Kidney epithelial cell (primary cell): ENCODE measurements at places on chromosomes 1 and 21.

DNA sequence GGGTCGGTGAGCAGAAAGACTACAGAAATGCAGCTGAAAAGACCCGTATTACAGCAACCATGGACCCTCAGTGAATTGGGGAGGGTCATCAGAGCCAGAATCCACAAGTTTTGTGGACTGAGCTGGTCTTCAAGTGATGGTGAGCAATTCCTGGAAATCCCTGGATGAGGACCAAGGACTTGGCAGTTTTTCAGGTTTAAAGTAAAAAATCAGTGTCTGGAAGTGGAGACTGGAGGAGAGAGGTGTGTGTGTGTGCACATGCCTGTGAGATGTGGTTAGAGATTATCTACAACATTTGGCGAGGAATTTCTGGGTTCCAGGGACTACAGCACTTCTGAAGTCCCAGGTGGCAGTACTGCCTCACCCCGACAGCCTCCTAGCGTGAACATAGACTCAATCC, 56.4 kb downstream of the KIRREL1 start:
- no peak for DNase-seq

DNA sequence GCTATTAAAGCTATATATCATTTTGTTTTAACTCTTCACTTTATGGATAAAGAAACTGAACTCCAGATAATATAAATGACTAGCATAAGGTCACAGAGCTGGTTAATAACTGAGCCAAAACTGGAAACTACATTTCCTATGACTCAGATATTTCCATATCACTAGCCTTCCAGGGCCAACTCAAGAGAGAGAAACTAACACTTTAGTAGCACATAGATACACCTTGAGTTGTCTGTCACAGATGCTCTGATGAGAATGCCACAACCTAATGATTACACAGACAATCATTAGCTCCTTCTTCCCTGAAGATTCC, 40.7 kb downstream of the NME7 start:
- no peak for DNase-seq

DNA sequence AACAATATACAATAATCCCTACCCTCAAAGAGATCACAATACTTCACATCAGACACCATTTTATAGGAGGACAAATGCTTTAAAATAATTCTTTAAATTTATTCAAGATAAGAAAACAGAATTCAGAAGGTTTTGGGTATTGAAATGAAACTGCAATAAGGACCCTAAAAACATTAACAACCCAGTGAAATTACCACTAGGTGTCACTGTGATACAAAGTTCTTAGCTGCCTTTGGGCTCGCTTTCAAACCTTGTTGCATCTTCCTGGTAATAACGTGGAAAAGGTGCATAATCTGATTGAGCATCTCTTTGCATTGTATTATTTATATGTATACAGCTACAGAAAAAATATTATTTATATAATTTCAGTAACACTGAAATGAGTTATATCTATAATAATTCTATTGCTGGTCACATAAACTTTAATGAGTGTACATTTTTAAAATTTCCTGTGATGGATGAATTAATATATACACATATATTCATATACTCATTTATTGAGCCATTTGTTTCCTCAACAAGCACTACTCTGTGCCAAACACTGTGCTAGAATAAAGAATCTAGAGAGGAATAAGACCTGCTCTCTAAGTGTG, 185.2 kb downstream of the FAF1 start:
- peak; percentile 14 for DNase-seq

GRCh38 chr1:19577561-19577960, 66.5 kb upstream of the NBL1 start:
- DNase-seq, result no peak

DNA sequence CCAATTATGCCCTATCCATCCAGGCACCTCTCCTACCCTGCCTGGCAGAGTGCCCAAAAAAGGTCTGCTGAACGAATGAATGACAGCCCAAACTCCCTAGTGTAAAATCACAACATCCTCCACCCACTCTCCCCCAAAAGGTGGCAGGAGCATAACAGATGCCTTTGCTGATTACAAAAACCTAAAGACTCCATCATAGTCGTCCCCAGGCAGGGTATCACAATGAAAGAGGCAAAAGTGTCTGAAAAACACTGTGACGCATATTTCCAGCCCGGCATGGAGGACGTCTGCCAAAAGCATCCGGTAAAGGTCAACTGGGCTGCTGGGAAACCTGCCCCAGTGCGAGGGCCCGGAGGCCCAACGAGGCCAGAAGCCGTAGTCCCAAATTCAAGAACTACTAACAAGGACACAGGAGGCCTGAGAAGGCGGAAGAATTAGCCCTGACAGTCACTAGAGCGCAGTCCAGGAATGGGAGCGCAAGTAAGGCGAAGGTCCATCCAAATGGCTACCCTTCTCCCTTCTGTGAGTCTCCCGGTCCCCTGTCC, 576 bp downstream of the SMIM12 start:
- DNase-seq, result no peak

DNA sequence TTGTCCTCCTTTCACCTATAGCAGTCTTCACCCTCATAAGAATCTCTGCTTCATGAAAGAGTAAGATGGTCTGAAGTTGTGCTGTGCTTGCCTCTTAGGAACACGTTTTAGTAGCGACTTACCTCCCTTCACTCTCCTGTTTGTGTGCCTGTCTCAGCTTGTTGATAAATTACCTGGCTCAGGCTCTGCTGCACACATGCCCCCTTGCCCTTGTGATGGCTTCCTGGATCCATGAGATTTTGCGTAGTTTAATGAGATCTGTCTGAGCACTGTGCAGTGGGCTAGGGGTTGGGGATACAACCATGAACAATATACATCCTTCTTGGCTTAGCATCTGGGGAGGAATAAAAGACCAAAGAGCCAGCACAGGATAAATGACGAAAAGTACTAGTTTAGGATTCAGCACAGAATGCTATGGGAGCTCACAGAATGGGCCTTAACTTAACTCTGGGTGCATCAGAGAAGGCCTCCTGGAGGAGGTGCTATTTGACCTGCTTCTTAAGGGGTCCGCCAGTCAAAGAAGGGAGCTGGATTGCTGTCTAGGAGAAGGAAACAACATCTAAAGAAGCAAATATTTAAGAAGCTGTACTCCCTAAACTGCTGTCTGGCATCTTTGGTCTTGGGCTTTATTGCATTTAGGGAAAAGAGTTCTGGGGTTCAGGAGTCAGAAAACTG, 175.7 kb upstream of the PLXNA2 start:
- DNase-seq, result no peak

DNA sequence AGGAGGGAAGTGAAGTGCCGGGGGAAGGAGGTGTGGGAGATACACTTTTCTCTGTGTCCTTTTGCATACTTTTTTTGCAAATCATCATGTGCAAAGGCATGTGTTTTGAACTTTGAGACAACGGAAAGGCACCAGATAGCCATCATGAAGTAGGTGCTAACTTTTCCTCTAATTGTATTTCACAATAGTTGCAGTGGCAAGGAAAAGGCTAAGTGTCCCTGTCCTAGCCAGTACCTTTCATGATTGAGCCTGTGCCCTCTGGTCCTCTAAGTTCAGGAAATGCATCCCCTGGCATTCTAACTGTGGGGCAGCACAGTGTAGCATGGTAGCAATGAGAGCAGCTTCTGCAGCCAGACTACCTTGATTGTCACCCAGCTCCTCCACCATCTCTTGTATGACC, 186.2 kb downstream of the ADSS2 start:
- no peak for DNase-seq

- DNase-seq, result no peak
Observed at GRCh38 chr1:14511166-14511680, 87.3 kb upstream of the KAZN start.

DNA sequence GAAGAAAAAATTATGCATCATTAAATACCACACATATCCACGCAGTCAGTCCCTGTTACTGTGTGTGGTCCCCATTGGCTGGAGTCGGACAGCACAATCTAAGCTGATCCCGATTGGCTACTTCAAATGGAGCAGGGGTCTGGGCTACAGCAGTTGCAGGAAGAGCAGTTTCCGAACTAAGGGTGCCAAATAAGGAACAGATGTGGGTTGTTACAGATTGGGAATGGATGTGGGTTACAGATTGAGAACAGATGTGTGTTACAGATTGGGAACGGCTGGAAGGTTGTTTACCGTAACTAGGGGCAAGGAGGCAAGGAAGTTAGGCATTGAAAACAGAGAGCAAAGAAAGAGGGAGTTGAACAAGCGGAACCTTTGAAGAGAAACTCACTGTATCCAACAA, 19.9 kb downstream of the OR2L13 start:
- DNase-seq, result no peak

DNA sequence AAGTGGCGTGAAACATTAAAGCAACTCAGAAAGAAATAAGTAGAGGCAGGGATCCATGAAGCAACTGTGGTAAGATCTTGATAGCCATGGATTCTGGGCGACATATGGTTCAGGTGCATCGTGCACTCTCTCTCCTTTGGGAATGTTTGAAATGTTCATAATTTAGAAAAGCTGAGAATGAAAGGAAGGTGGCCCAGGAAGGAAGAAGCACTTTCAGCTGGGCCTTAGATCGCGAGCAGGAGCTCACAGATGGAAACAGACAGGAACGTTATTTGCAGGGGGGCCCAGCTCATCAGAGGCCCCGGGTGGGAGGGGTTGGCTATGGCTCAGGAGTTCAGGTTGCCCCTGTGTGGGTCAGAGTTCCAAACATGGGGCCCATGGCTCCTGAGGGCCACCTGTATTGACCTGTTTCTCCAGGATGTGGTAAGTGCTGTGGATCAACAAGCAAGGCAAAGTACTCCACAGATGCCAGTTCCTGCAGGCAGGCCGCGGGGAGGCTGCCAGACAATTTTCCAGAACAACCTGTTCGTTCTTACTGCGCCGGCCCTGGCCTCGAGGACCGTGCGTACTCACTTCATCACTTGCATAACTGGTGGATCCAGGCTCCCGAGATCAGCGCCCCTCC, 253.2 kb downstream of the TOMM20 start:
- no peak for DNase-seq

- DNase-seq, result no peak
Observed at GRCh38 chr1:16143566-16144324, 12.1 kb downstream of the EPHA2 start.

GRCh38 chr1:25523542-25523941, 19.9 kb upstream of the LDLRAP1 start:
- no peak for DNase-seq

GRCh38 chr21:16634515-16634914, 878.3 kb upstream of the CXADR start:
- no peak for DNase-seq

DNA sequence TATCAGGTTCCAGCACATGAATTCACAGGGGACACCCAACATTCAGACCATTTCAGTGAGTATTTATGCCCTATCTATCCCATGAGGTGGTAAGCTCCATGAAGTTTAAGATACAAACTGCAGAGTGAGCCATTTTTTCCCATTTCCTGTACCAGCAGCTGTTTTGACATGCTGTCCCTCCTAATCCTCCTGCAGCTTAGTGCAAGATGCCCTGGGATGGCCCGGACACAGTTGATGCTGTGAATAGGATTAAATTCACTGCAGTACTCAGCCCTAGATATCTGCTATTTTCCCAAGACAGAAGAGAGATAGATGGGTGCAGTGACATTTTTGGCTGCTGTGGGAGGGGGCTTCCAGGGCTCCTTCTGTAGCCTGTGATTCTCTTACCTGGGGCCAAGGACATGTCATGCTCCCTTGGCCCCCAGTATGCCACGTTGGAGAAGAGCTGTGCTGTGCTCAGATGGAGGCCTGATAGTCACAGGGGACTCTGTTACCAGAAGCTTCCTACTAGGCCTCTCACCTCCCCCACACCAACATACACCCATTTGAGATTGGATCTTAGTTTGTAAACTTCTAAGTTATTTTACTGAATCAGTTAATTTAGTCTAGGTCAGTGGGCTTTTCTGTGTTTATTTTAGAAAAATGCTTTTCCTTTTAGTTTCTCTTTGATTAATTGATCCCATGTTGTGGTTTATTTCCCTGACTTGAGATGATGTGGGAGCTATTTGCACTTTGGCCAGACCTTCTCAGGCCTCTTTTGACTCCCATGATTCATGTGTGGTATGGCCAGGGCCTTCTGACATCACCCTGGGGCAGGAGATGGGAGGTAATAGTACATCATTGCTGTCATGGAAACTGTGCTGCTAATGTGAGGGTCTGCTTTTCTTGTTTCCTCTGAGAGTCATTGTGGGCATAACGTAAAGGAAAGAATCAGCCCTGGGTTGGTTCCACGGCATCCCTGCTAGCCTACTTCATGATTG, 92.6 kb downstream of the ST3GAL3 start:
- no peak for DNase-seq

DNA sequence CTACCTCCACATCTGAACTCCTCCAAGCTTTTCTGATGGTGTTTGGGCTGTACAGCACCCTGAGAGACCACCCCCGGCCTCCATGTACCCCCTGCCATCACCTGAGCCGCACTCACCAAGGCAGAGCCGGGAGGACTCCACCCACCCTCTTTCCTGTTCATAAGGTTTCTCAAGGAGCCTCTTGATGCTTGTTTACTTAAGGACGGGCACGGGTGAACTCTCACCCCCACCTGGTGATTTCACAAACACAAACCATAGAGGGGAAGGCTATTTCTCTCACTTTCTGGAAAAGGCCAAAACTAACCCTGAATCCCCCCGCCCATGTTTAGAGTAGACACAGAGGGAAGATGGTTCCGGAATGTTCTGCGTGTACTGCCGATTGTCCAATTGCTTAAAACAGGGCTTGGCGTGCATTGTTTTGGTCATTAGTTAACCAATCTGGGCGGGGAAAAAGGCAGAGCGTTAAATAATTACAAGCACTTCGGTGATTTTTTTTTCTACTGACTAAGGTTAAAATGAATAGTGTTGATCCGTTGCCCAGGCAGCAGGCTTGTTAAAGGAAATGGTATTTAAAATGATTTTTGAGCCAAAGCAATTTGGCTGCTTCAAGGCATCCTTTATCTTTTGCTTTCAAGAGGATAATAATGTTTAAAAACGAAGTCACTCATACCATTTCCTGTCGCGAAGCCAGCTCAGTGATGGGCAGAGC, 279.8 kb upstream of the VAMP3 start:
- DNase-seq, result no peak

- DNase-seq, result no peak
Observed at GRCh38 chr21:32951041-32951440, 74.7 kb upstream of the OLIG2 start.

DNA sequence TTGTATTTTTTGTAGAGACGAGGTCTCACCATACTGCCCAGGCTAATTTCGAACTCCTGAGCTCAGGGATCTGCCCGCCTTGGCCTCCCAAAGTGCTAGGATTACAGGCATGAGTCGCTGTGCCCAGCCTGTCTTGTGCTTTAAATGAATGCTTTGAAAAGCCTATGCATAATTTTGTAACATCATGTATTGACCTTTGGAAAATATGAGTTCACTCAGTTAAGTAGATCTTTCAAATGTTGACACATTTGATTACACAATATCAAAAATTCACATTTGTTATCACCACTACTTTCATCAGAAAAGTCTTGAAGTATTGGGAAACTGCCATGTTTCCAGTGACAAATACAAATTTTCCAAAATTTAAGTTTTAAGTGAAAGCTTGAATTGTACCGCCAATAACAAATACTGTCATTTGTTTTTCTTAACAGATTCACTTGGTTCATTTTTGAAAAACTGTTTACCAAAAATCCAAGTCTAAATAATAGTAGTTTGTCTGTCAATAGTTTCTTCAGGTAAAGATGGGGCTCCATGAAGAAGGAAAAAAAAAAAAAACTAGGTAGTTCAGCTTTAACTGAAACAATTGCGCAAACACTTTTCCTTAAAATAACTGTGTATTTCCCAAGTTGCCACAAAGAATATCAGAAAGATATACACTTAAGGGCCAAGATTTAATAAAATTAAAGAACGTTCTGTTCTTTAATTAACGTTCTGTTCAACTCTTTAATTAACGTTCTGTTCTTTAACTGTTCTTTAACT, 233.2 kb upstream of the NR5A2 start:
- DNase-seq, result no peak

- no peak for DNase-seq
Observed at GRCh38 chr1:46134660-46135331, 2.4 kb upstream of the PIK3R3 start.

- DNase-seq, result no peak
Observed at GRCh38 chr21:17501107-17502006, 11.5 kb upstream of the CXADR start.
